ENCODE measurements at places on chromosomes 16 and 17. TPM values are rescaled to one million over a fixed set of nuclear protein-coding genes. Genes with fewer than 3 reads are reported as not detected.

SPIRE2 gene
- 35.5 TPM for total RNA-seq

GPR179 gene
- not detected for total RNA-seq

WDR59 gene
- total RNA-seq = 105 TPM

- no peak overlapping the region for H3K27ac ChIP-seq
- no peak overlapping the region for H3K4me3 ChIP-seq
- H3K36me3 ChIP-seq = peaks cover 20% of the 10 kb centered on the region
- no peaks in the 10 kb centered on the region for H3K27me3 ChIP-seq
- no peak for DNase-seq
These were observed 3.2 kb downstream of the PITPNA start for GRCh38 chr17:1559047-1560043.

DNA sequence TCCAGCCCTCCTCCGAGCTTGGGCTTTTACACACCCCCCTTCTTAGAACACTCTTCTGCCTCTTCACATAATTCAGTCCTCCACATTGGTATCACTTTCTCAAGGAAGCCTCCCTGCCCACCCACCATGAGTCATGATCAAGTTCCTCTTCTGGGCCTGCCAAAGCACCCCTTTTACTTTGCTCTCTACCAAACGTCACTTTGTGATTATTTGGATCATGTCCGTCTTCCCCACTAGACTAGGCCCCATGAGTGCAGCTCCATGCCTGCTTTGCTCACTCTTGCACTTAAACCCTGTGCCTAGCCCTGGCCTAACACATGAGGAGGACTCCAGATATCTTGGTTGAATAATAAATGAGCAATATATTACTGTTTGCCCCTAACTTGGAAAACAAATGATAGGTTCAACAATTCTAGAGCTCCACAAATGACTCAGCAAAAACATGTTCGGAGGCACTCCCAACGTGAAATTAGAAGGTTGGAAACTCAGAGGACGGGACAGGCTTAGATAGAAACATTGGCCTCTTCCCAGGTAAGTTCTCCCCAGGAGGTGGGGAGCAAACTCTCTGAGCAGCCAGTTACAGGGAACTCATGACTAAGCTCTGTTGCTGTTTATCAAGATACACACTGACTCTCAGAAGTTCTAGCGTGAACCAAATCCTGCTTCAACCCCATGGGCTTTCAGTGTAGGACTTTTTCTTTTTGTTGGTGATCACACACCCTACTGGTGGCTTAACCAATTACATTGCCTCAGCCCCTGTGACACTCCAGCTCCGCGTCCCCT is 28.3 kb downstream of the G6PC1 start:
- no peaks in the 10 kb centered on the region for H3K36me3 ChIP-seq
- H3K27me3 ChIP-seq = no peaks in the 10 kb centered on the region
- DNase-seq = peak; percentile 88
- peak overlapping the region; percentile 84 for H3K27ac ChIP-seq
- H3K4me1 ChIP-seq = peaks cover 9% of the 10 kb centered on the region

Data from stomach (tissue), 19 donors.